T-cell (primary cell): ENCODE measurements at places on chromosomes 4 and X.

DNA sequence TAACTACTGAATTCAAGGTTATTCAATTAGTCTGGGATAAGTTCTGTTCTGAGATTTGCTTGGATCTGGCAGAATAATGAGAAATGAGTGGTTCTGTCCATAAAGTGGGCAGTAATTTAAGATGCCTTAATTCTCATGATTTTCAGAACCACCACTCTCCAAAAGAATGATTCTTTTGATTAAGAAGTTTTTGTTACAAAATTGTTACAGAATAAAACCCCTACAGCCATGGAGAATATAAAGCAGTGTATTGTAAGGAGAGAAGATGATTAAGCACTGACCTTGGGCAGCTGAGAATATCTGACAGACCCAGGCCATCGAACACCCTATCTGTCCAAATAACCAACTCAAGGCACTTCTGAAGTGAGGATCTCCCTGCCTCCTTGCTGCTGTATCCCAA is 12.4 kb downstream of the AMELX start:
- DNase-seq = no peak

GRCh38 chr4:87465739-87466366 is 43.5 kb downstream of the NUDT9 start:
- peak; percentile 9 for DNase-seq

GRCh38 chr4:39452153-39452859 is 6.4 kb downstream of the RPL9 start:
- no peak for DNase-seq

DNA sequence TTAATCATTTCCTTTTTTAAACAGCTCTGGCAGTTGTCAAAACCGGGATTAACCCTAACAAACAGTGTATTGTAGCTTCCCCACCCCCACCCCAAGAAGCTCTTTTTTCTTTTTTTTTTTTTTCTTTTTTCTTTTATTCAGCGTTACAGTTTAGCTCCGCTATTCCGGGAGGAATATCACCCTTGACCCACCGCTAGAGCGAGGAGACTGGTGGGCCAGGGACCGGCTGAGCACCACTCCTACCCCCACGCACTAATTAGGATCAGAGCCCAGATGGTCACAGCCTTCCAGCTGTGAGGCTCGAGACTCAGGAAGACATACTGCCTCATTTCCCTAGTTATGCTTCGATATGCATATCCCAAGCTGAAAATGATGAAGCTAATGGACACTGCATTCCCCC is 2.0 kb downstream of the PARM1 start:
- DNase-seq = no peak

DNA sequence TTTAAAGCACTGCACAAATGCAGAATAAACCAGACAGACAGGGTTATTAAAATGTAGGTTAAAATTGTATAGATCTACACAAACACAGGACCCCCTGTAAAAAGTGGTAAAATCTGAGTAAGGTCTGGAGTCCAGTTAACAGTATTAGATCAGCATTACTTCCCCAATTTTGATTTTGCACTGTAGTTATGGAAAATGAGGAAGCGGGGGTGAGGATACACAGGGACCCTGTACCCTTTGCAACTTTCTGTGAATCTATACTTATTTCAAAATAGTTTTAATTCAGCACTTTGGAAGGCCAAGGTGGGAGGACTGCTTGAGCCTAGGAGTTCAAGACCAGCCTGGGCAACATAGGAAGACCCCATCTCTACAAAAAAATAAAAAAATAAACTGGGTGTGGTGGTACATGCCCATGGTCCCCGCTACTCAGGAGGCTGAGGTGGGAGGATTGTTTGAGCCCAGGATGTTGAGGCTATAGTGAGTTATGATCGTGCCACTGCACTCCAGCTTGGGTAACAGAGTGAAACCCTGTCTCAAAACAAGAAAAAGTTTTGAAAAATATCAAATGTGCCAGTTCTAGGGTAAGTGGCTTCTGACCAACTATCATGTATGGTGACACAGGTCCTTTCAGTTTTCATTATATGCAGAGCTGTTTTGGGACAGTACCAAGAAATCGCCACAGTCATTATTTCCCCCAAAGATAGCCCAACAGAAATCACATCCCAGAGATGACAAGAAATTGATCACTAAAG is 17.7 kb downstream of the SEL1L3 start:
- DNase-seq = no peak
